ENCODE measurements at places on chromosomes 11 and 22.

- DNase-seq: no peak
These were observed 304.9 kb downstream of the BRD1 start for GRCh38 chr22:49522582-49523373.

GRCh38 chr11:74010306-74011300 is 1.7 kb upstream of the UCP3 start:
- DNase-seq: peak; percentile 47

GRCh38 chr11:2510626-2511402 is 66.0 kb downstream of the KCNQ1 start:
- DNase-seq: peak; percentile 65

- no peak for DNase-seq
These were observed 15.3 kb upstream of the CDC42BPG start for GRCh38 chr11:64859542-64860414.

DNA sequence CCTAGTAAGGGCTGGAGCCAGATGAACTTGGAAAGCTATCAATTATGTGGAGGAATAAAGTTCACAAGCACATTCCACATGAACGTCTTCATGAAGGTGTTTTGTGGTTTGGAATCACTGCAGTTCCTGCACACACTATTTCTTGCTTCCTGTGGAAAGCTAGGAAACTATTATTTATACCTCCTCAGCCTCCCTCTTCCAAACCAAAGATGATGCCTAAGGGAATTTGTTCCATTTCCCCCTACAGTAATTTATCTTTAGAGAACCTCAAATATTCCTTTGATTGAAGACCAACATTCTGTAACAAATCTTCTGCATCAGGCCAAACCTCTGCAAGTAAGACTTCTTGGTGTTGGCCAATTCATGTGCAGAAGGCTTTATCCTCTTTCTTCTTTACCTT is 115.8 kb upstream of the ARHGAP20 start:
- DNase-seq: no peak

- no peak for DNase-seq
These were observed 316.0 kb upstream of the MTNR1B start for GRCh38 chr11:92653454-92653853.

GRCh38 chr11:104090767-104091166 is 54.3 kb downstream of the DDI1 start:
- no peak for DNase-seq

DNA sequence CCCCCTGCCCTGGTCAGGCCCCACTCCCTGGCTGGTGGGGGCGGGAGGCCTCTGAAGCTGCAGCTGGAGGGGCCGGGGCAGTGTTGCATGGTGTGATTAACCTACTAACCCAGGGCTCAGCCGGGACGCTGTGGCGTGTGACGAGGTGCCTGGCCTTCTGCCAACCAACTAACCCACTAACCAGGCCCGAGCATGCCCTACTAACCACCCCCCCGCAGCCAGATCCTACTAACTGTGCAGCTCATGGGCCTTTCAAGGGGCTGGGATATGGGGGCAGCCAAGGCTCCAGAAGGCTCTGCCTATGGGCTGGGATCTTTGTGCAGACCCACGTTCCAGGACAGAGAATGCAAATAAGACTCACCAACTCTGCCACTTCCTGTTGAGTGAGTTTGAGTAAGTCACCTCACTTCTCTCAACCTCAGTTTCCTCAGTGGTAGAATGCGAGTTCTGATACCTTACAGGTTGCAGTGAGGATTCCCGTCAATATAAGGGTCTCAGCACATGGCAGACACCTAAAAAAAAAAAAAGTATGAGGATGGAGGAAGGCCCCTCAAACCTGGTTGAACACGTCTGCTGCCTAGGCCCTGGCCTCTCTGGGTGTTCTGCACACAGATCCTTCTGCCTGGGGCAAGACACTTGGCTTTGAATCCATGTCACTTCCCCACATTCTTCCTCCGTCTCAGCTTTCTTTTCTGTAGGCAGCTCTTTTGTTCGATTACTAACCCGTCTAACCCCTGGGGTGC is 14.1 kb downstream of the MIAT start:
- DNase-seq: no peak

DNA sequence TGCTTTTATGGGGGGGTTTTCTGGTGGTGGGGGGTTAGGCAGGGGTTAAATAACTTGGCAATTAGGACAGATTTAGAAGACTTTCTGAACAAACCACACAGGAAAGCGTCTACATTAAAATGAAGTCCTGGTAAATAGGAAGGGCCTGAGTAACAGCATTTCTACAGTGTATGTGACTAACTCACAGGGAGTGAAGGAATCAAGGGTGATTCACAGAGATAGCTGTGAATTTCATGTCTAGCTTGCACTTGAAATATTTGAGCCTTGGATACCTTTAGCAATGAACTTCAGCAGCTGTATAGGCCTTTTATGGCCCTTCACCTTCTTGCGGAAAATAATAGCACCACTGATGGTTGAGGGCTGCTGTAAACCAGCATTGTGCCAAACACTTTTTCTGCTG is 26.1 kb upstream of the LDHA start:
- no peak for DNase-seq

GRCh38 chr11:114315749-114316368 is 19.7 kb downstream of the NNMT start:
- no peak for DNase-seq

Measured in left forelimb (tissue), 1 donor.